Midbrain (tissue), 1 donor: ENCODE measurements at places on chromosomes 11 and 22.

DNA sequence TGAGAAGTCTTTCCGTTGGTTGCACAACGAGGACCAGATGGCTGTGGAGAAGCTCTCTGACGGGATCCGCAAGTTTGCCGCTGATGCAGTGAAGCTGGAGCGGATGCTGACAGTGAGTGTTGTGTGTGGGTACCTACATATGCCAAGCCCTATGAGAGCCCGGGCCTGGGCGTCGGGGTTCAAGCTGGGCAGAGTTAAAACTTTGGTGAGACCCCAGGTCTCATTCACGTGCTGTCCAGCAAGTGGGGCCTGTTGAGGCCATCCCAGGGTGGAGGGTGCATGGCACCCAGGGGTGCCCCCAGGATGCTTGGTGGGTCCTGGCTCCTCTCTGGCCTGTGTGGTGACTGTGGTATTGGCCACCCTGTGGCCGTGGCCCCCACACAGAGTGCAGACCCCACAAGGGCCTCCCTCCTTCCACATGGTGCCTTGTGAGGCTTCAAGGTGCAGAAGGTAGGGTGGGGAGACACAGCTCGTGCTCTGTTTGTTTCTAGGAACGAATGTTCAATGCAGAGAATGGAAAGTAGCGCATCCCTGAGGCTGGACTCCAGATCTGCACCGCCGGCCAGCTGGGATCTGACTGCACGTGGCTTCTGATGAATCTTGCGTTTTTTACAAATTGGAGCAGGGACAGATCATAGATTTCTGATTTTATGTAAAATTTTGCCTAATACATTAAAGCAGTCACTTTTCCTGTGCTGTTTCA is 12.8 kb downstream of the GATD1 start:
- no peak for DNase-seq

DNA sequence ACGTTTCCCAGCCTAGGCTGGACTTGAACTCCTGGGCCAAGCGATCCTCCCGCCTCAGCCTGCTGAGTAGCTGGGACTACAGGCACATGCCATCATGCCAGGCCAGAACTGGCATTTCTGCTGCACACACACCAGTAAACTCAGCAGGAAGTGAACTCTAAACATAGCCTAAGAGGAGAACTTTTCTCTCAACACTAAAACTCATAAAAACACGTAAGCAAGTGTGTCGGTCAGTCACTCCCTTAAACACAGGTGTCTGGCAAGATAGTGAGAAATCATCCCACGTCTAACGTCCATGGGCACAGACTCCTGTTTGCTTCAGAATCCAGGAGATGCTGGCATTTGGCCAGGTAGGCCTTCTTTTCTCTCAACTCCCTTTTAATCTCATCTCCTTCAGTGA is 104.8 kb downstream of the RPL27A start:
- DNase-seq: no peak

- no peak for DNase-seq
These were observed 11.7 kb upstream of the COMT start for GRCh38 chr22:19929586-19930550.

- DNase-seq: no peak
These were observed 60.8 kb downstream of the PPFIBP2 start for GRCh38 chr11:7574491-7575130.

- peak; percentile 62 for DNase-seq
These were observed 7.1 kb downstream of the TPCN2 start for GRCh38 chr11:69055598-69056516.

DNA sequence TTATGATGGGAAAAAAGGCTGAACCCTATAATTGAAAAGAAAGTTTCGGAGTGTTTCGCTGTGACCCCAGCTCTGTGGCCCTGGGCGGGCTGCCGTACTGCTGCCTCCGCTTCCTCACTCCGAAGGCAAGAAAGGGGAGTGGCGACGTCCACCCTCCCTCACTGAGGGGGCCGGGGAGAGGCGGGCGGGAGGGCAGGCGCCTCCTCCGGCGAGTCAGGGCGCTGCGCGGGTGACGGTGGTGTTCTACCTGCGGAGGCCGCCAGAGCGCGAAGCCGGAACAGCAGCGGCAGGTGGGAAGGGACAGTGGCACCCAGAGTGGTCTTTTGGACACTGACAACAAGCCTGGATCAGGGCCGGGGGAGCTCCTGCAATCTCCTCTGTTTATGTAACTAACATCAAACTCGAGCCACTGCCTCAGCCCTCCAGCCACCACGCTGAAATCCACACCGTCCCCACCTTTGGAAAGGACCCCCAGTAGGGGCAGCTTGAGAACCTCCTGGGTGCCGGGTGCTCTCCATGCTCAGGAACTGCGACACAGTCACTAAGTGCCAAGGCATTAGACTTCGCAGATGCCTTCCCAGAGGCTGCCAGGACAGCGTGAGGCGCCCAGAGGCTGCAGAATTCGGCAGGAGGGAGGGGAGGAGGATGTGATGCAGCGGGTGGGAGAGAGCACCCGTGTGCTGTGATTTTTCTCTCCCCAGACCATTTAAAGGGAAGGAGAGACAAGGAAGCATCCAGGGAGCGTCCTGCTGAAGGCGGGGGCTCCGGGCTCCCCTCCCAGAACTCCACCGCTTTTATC is 25.5 kb downstream of the BID start:
- DNase-seq: no peak

- no peak for DNase-seq
These were observed 4.8 kb upstream of the NOX4 start for GRCh38 chr11:89495951-89496350.

DNA sequence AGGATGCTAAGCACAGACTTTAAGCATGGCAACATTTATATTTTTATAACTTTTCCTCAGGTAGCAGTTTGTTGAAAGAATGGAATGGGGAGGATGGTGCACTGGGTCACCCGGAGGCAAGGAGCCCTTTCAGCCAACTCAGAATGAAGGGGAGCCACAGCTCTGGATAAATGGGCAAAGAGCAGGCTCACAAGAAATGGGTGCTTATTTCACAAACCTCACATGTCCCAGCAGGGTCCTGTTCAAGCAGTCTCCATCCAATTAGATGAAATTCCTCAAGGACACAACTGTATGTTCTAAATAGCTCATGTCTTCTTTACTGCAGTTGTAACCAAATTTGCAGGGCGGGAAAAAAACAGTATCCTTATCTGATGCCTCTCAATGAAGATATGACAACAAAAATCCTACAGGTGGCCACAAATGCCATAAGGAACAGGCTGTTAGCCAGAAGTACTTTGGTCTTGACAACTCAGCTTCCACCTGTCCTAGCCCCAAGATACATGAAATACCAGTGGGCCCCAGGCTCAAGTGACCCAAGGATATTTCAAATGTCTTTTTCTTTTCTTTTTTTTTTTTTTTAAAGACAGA is 48.2 kb downstream of the MAPK1 start:
- no peak for DNase-seq

DNA sequence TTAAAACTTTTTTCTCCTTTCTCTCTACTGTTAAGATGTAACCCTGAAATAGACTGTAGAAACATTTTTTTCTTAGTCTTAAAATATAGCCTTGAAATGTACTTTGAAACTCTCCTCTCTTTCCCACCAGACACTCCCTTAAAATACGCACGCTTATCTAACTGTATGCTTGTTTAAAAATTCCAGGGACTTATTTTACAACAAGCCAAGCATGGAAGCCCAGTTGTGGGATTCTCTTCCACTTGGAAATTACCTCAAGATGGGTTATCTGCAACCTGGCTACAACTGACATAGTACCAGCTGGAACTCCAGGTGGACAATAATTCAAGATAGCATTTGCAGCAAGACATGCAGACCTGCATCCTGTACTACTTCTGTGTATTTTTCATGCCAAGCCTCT is 12.1 kb upstream of the CHORDC1 start:
- no peak for DNase-seq

DNA sequence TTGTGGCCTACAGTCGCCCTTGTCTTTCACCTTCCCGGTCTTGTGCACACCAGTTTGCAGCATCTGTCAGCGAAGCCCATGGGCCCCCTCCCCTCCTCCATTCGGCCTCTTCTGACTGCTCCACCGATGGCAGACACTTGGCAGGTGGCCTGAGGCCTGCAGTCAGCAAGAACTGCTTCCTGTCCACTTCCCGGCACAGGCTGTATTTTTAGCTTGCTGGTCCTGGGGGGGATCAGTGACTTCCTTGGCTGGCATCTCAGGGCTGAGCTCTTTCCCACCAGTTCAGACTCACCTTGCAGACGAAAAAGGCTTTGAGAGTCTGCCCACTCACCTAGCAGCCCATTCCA is 106.4 kb downstream of the SYN3 start:
- DNase-seq: no peak

DNA sequence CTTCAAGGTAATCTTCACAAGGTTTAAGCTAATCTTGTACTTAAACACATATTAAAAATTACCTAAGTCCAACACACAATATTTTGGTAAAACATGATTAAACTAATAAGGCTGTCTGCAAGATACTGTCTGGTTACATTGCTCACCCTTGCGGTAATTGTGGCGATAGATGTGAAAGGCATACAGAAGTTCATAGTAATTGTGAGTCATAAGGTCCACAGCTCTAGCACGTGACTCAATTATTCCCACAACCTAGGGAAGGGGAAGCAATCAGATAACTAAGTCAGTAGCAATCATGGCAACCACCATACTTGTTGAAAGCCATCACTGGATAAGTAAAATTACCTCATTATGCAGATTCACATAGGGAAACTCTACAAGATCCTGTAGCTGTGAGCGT is 30.5 kb upstream of the FNBP4 start:
- no peak for DNase-seq

- no peak for DNase-seq
These were observed 35.8 kb upstream of the SLN start for GRCh38 chr11:107747622-107748021.

- DNase-seq: no peak
These were observed 189.2 kb upstream of the ARHGAP20 start for GRCh38 chr11:110901441-110901840.

- DNase-seq: no peak
These were observed 13.5 kb upstream of the VWA5A start for GRCh38 chr11:124101737-124102136.

GRCh38 chr22:41334951-41335635 is 33.8 kb downstream of the ZC3H7B start:
- DNase-seq: no peak

DNA sequence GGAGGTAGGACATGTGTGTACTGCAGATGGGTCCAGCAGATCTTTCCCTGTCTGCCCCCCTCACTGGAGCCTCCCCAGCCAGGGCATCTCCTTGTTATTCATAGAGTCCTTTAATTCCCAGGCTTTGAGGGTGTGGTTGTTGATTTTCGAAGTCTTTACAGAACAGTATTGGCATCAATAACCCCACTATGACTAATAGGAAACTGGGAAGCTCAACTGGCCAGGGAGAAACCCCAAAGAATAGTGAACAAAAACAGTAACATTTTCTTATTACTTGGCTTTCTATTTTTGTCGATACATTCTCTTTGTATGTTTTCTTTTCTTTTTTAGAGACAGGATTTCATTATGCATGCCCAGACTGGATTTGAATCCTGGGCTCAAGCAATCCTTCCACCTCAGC is 57.9 kb downstream of the NF2 start:
- DNase-seq: no peak

DNA sequence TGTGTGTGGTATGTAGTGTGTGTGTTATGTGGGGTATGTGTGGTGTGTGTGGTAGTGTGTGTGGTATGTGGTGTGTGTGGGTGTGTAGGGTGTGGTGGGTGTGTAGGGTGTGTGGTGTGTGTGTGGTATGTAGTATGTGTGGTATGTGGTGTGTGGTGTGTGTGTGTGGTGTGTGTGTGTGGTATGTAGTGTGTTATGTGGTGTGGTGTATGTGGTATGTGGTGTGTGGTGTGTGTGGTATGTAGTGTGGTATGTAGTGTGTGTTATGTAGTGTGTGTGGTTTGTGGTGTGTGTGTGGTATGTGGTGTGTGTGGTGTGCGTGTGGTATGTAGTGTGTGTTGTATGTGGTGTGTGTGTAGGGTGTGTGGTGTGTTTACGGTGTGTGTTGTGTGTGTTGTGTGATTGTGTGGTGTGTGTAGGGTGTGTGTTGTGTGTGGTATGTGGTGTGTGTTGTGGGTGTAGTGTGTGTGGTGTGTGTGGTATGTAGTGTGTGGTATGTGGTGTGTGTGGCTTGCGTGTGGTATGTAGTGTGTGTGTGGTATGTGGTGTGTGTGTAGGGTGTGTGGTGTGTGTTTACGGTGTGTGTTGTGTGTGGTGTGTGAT is 4.2 kb upstream of the PPP6R2 start:
- DNase-seq: no peak

DNA sequence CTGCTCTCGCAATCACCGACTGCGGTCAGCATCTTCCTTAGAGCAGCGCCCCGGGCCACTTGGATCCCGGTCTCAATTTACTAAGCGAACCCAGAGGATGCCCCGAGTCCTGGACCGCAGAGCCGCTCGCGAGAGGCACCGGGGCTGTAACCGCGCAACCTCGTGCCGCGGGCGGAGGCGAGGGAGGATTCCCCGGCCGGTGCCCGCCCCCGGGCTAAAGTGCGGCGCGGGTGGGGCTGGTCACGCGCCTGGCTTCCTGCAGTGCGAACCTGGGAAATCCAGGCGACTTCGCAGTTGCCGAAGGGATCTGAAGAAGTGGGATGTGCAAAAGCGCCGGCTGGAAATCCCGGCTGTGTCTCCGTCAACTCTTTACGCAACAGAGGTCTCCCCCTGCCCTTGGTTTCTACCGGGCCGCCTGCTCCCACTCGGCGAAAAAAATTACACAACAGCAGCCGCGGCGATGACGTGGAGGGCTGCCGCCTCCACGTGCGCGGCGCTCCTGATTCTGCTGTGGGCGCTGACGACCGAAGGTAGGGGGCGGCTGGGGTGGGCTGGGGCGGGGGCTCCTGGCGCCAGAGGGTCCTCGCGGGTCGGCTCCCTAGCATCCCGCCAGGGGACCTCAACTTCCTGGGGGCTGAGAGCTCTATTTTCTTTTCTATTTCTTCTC is at the start of gene NCR3LG1:
Gene NCR3LG1 (plus strand): TSS at position 291 of the 667 bp plus-strand sequence. CDS start 170 bp downstream, at position 461.
- DNase-seq: peak; percentile 44

- no peak for DNase-seq
These were observed 48.3 kb upstream of the SYT13 start for GRCh38 chr11:45334410-45334809.

DNA sequence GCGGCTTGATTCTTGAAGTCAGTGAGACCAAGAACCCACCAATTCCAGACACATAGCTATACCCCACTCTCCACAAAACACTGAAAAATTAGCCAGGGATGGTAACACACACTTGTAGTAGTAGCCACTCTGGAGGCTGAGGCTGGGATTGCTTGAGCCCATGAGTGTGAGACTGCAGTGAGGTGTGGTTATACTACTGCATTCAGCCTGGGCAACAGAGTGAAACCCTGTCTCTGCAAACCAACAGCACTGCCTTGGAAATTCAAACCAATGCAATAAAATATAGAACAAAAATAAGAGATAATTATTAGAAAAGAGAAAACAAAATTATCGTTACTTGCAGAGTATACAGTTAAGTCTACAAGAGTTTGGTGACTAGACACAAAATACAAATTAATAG is 20.2 kb upstream of the PRDM10 start:
- DNase-seq: no peak

DNA sequence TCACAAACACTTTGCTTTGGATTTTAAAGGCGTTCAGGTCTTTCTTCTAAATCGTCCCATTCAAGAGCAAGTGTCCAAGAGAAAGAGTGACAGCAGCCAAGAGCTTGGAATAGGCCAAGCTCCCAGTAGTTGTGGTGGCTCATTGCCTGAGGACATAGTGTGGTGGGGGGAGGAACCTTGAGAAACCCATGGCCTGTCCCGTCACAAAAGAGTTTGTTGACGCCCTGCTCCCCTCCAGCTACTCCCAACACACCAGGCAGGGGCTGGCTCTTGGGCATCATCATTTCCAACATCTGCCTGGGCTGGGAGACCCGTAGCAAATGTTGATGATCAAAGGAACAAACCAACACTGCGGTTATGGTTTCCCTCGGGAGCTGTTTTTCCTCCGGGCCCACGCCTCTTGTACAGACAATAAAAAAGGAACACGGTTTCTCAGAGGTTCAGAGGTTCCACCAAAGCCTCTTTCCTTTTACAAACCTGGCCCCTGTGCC is 20.8 kb downstream of the FADS3 start:
- DNase-seq: no peak

GRCh38 chr11:46564459-46564858 is 29.4 kb downstream of the AMBRA1 start:
- DNase-seq: no peak
